Motor neuron (in vitro differentiated cells): ENCODE measurements at places on chromosomes 2 and 18. TPM values are rescaled to one million over a fixed set of nuclear protein-coding genes. Genes with fewer than 3 reads are reported as not detected.

SP5 gene
- total RNA-seq: 1.8 TPM in 1 of 2 replicates, not detected in the other

GCFC2 gene
- total RNA-seq: 17.0 and 17.2 TPM in 2 replicates

PAIP2B gene
- 9.6 and 10.4 TPM in 2 replicates for total RNA-seq

TNFAIP6 gene
- 0.68 TPM in 1 of 2 replicates, not detected in the other for total RNA-seq

CREG2 gene
- 12.7 and 14.9 TPM in 2 replicates for total RNA-seq

C2orf78 gene
- 0.15 and 0.21 TPM in 2 replicates for total RNA-seq

PLEK gene
- total RNA-seq: 0.15 and 0.87 TPM in 2 replicates

DNAJC5G gene
- total RNA-seq: not detected in 2 replicates

ERFE gene
- total RNA-seq: 0.54 and 0.75 TPM in 2 replicates
